ENCODE measurements at places on chromosomes 13 and 19.

DNA sequence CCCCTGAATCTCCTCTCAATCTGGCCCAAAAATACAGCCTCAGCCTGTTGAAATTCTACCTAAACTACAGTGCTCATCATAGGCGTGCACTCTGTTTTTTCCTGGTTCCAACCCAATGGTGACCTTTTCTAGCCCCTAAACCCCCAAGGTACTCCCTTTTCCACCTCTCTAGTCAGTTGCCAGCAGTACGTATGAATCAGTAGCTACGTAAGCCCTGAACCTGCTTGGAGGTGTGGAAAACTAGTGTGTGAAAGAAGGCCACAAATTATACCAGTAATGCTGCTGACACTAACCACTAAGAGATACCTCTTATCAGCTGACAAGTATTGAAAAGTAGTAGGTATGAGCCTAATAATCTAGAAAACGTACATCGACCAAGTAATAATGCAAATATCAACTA is 60.9 kb downstream of the FOXO1 start:
- no peak for DNase-seq

DNA sequence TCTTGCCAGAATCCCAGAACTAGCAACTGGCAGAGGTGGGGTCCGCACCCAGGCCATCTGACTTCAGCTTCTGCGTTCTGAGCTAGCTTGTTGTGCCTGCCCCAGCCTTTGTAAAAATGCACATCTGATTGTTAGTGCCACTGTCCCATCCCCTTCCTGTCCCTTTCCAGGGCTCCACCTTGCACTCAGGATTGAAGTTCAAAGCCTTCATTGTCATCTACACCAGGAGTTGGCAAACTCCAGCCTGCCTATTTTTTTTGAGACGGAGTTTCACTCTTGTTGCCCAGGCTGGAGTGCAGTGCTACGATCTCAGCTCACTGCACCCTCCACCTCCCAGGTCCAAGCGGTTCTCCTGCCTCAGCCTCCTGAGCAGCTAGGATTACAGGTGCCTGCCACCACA is 2.9 kb downstream of the THOP1 start:
- no peak for DNase-seq

GRCh38 chr19:15663247-15663646 is 9.6 kb upstream of the CYP4F12 start:
- DNase-seq: no peak

- no peak for DNase-seq
Measured at GRCh38 chr19:43438291-43439031, 23.8 kb downstream of the TEX101 start.

GRCh38 chr19:34589730-34590129 is 87.2 kb downstream of the SCGB2B2 start:
- DNase-seq: no peak

- DNase-seq: no peak
Measured at GRCh38 chr13:97072297-97072696, 78.0 kb upstream of the OXGR1 start.

- DNase-seq: no peak
Measured at GRCh38 chr19:29978080-29978479, 36.0 kb downstream of the URI1 start.

- DNase-seq: no peak
Measured at GRCh38 chr19:10862561-10863106, 8.7 kb upstream of the CARM1 start.

GRCh38 chr13:26229080-26229615 is 7.0 kb upstream of the RNF6 start:
- no peak for DNase-seq

DNA sequence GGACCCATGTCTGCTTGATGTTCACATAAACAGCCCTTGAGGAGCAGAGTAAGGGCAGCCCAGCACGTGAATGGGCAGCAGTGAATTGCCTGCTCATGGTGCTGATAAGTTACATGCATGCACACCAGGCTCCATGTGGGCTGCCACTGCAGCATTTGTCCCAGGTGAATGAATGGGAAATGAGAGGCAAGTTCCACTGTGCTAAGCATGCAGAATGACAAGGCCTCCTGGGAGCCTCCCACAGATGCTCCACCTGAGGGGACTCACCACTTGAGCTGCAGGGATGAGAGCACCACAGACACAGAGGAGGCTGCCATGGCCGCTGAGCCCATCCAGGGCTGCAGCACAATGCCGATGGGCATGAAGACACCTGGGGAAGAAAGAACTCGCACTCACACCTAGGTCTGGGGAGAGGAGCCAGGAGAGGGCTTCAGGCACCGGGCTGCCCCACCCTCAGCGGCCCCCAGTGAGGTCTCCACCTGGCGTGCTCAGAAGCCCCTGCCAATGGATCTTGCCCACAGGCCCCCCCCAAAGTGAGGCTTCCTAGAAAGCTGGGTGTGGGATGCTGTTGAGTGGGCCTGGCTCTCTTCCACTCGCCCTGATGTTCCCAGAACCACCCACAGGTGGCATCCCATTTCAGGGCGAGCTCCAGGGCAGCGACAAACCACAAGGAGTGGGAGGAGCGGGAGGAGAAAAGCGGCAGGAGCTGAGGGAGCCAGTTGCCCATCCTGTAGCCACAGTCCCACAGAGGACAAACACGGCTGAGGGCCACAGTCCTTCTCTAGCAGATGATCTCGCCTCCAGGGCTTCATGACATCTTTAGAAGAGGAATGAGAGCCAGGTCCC is 73.8 kb downstream of the CCDC70 start:
- no peak for DNase-seq

DNA sequence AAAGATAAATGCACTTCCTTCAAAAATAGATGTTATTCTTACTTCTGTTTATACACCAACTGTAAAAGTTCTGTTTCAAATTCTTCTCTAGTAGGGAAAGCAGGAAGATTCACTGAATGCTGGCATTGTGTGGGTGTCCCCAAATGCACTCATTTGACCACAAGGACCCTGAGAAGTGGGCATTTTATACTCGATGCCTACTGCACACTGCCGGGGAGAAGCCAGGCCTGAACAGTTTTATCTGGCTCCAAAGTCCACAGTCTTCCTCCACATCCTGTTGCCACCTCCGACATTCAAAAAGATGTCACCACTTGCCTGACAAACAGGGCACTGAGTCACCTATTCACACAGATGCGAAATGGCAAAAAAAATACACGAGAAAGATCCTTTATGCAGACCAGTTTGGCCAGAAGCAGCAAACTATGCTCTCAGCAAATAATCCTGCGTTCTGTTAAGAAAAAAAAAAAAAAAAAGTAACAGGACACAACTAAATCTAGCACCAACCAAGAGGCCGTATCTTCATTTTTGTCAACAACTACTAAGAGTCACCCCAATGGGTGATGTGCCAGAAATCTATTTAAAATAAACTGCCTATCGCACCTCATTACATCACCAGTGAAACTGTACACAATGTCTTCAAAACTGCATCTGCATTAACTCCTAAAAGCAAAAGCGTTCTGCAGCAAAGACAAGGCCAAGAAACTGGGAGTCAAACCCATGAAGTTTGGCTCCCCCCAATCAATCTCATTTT is 6.2 kb downstream of the ZC3H4 start:
- DNase-seq: peak; percentile 57

- no peak for DNase-seq
Measured at GRCh38 chr13:21371011-21371410, 88.1 kb downstream of the ZDHHC20 start.

GRCh38 chr13:70580825-70581224 is 472.6 kb upstream of the KLHL1 start:
- DNase-seq: no peak

DNA sequence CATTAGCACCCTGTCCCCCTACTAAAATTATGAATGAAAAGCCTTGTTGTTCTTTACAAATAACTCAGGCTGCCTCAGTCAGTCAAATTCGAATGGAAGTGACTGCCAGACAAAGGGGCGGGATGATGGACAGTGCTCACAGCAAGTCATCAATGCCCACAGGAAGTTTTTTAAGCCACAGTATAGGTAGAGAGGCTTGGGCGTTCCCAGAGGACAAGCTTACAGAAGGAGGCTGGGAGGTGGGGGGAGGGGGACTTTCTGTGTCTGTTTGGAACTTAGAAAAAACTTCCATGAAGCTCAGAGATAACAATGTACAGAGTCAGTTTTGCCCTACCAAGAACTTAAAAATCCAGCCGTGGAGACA is 18.5 kb upstream of the SPRY2 start:
- no peak for DNase-seq

DNA sequence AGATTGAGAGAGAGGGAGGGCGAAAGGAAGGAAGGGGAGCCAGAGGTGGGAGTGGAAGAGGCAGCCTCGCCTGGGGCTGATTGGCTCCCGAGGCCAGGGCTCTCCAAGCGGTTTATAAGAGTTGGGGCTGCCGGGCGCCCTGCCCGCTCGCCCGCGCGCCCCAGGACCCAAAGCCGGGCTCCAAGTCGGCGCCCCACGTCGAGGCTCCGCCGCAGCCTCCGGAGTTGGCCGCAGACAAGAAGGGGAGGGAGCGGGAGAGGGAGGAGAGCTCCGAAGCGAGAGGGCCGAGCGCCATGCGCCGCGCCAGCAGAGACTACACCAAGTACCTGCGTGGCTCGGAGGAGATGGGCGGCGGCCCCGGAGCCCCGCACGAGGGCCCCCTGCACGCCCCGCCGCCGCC is at the start of gene TNFSF11:
TNFSF11 (plus strand) TSS at position 142 of the 400 bp plus-strand sequence; CDS start at position 294, 152 bp downstream.
- DNase-seq: peak; percentile 17

GRCh38 chr13:41313659-41314197 is 2.7 kb downstream of the NAA16 start:
- DNase-seq: no peak

DNA sequence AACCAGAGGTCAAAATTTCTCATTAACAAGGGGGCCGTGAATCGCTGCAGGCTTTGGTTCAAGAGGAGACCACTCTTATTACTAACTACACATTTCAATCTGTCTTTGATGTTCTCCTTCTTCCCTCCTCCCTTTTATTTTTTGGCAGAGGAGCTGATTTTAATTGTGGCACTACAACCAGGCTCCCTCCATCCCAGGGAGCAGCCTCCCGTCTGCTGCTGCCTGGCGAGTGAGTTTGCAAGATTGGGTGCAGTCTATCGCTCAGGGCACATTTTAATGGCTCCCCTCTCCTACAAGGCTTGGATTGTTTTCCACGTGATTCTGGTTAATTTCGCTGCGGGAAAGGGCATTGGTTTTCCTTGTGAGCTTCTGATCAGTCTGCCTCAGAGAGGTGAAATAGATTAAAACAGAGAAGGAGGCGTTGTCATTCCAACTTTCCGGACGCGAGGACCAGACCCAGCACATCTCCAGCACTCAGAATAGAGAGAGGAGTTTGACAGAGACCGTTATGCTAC is 81.4 kb downstream of the KCTD15 start:
- no peak for DNase-seq

GRCh38 chr19:29410601-29411000 is 115.2 kb upstream of the VSTM2B start:
- no peak for DNase-seq

DNA sequence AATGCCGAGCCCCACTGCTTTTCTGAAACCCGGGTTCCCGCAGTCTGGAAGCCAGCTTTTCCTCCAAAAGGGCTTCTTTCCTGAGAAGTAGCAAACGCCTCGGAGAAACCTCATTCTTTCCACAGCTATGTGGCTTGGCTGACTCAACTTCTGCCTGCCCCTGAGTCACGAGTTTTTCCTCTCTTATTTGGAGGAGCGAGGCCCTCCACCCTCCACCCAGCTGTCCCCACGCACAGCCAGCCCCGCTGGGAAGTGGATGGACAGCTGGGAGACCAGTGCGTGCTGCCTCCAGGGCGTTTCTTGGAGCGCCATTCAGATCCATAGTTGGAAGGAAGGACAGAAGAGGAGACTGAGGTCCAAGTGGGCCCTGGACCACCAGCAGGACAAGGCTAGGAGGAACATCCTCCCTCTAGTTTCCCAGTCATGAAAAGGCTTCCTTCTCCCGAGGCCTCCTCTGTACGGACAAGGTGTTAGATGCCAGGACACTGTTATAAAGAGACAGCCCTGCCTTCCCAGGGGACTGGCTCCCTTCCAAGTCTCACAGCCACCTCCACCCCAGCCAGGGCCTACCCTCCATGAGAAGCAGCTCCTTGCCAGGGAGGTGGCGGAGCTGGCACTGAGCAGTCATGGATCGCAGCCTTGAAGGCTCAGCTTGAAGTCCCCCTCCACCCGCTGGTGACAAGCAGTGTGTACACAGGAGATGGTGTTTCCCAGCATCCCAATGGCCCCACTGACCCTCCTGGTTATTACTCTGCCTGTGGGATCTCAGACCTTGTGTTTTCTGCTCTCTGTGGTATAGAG is 2.5 kb upstream of the PLEKHF1 start:
- DNase-seq: peak; percentile 47

DNA sequence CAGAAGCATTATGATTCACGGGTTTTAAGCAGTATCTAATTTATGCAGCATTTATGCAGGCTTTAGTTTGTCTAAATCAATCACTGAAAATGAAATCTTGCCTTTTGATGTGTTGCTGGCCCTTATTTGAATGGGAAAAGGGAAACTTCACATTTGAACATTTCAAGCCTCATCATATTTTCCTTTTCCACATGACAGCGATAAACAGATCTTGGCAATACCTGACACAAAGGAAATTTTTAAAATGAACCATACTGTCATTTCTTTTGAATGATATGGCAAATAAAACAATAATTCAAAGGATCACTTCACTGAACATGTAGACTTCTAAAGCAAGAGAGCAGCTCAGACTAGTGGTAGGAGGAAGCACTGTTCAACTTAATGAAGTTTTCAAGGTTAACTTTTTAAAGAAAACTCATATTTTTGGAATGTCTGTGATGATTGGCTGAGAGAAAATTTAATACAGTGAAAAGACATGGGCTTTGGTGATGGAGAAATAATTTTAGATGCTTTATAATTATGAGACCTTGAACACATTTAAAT is 198.1 kb downstream of the OXGR1 start:
- no peak for DNase-seq

DNA sequence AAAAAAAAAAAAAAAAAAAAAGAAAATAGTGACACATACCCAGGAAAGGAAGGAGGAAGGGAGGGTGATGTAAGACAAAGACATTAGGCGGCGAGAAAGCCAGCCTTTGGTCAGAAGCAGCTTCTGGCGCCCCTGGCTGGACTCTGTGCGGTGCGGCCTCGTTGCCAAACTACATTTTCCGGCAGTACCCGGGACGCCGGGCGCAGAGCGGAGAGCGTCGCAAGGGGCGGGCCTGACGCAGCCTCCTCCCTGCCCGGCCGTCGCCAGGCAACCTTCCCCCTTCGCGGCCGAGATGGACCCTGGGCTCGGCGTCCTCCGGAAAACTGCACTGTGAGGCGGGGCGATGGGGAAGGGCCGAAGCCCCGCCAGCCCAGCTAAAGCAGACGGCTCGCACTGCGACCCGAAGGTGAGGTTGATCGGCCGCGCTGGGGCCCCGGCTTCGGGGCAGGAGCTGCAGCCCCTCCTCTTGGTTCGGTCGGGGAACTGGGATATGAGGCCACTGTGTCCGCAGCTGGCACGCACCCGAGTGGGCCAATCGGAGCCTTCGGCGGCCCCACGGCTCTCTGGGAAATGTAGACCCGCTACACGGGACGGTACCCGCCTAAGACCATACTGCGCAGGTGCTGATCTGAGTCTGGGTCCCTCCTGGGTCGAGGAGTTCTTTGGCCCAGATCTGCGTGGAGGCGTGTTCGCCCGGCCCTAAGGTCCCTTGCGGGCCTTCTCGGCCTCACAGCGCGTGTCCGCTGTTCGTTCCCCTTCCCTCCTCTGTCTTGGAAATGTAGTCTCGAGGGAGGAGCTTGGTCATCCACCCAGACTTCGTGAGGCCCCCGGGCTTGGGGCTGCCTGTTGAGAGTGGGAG is 2.3 kb upstream of the MZF1 start:
- DNase-seq: peak; percentile 82

- DNase-seq: no peak
Measured at GRCh38 chr13:97537110-97537509, 103.1 kb downstream of the RAP2A start.

- DNase-seq: no peak
Measured at GRCh38 chr19:37930416-37930815, 23.4 kb downstream of the SIPA1L3 start.

- no peak for DNase-seq
Measured at GRCh38 chr19:34649886-34650543, 26.9 kb downstream of the SCGB2B2 start.
